ENCODE measurements at places on chromosomes 2 and 18.

- DNase-seq: no peak
Observed at GRCh38 chr2:182057002-182057401, 71.3 kb downstream of the PPP1R1C start.

GRCh38 chr2:235066490-235066889 lies 114.7 kb downstream of the SH3BP4 start:
- no peak for DNase-seq

DNA sequence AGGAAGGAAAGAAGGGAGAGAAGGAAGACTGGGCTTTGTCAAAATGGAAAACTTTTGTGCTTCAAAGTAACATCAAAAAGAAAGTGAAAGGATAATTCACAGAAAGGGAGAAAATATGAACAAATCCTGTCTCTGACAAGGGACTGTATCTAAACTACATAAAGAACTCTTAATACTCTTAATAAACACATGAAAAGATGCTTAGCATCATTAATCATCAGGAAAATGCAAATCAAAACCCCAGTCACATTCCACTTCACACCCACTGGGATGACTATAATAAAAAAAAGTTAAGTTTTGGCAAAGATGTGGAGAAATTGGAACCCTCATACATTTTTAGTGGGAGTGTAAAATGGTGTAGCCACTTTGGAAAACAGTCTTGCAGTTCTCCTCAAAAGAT lies 11.8 kb upstream of the ZFP36L2 start:
- DNase-seq: no peak

DNA sequence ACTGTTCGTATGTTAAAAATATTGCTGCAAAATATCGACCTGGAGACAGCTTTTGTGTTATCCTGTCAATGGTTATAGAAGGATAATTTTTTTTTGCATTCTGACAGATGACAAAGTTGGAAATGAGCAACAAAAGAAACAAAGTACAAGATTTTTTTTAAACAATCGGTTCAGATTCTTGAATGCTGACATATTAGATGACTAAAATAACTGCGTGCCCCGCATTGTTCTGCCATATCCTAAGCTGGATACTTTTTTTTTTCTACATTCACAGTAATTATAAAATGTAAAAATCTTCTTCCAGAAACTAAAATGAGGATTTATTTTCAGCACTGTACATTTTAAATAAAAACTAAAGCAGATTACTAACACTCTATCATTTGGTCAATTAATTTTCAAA lies 67.1 kb downstream of the ABCG8 start:
- no peak for DNase-seq

Measured in T-helper 9 cell (primary cell).